Left colon (tissue), 2 donors: ENCODE measurements at places on chromosomes 3 and 15. TPM values are rescaled to one million over a fixed set of nuclear protein-coding genes. Genes with fewer than 3 reads are reported as not detected.
A peak's percentile ranks its signal among the peaks of the same experiment; 100 is the strongest.

The TRAIP gene
- 3.2 TPM for total RNA-seq

The ANKRD63 gene
- total RNA-seq = not detected

The B3GNT5 gene
- total RNA-seq = 80.3 TPM

The CXCR6 gene
- 1.1 TPM for total RNA-seq

The SCN10A gene
- not detected for total RNA-seq

The ERICH6 gene
- not detected for total RNA-seq

The SCG3 gene
- 1.2 TPM for total RNA-seq

The ZNF502 gene
- 3.1 TPM for total RNA-seq

The FOXL2NB gene
- total RNA-seq = not detected

The GRAMD1C gene
- total RNA-seq = 8.2 TPM

The LRRK1 gene
- total RNA-seq = 52.7 TPM

The FGF12 gene
- 0.21 TPM for total RNA-seq

The ISLR2 gene
- total RNA-seq = 0.52 TPM

The IQCF5 gene
- total RNA-seq = not detected

The KLHL40 gene
- not detected for total RNA-seq

The NEK4 gene
- 25.1 TPM for total RNA-seq

DNA sequence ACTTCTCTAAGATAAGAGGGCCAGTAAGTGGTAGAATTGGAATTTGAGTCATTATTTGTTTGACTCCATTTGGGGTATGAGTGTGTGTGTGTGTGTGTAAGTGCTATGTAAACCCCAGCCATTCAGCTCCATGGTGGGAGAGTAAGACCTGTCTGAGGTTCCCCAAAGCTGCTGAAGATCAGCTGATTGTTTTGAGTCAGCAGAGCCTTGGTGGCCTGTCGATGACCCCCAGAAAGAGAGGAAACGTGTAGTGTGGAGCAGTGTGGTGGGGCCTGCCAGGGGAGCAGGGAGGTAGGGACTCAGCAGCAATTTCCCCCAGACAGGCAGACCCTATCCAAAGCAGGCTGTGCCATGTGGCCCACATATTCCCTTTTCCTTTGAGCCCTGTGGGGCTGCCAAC lies 5.3 kb downstream of the DVL3 start:
- no peak for DNase-seq

GRCh38 chr3:178352326-178353005 lies 183.8 kb upstream of the KCNMB2 start:
- no peak for DNase-seq

DNA sequence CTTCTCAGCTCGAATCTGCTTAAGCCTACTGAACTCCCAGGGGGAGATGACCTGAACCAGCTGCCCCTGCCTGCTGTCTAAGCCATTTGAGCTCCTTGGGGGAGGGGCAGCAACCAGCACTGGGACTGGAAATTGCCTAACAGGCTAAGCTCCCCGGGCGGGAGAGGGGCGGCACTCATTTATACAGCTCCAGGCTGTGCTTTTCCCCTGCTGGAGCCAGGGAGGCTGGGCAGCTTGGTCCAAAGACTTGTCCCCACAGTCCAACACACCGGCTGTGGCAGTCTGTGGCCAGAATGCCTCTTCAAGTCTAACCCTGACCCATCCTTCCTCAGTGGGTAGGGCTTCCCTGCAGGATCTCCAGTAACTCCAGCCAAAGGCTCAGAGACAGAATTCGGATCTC lies 1241.5 kb downstream of the ROBO2 start:
- DNase-seq = no peak

DNA sequence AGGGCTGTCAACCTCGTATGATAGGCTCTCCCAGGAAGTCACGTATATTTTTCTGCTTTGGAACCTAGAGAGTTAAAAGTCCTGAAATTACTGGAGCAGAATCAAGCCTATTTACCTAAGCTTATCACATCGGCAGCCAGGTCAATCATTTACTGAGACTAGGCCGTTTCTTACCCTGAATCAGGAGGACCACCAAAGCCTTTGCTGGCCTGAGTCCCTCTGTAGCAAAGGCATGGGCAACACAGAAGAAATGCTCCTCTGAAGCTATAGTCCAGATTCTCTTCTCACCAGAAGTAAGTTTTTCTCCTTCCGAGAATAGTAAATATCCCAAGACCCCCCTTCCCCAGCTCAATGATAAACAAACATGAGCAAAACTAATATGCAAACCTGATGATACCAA lies 125.9 kb upstream of the PHLDB2 start:
- no peak for DNase-seq

- DNase-seq = no peak
Measured at GRCh38 chr15:81351651-81352050, 22.4 kb downstream of the TMC3 start.

- no peak for DNase-seq
Measured at GRCh38 chr15:60328852-60329443, 68.8 kb downstream of the ANXA2 start.

DNA sequence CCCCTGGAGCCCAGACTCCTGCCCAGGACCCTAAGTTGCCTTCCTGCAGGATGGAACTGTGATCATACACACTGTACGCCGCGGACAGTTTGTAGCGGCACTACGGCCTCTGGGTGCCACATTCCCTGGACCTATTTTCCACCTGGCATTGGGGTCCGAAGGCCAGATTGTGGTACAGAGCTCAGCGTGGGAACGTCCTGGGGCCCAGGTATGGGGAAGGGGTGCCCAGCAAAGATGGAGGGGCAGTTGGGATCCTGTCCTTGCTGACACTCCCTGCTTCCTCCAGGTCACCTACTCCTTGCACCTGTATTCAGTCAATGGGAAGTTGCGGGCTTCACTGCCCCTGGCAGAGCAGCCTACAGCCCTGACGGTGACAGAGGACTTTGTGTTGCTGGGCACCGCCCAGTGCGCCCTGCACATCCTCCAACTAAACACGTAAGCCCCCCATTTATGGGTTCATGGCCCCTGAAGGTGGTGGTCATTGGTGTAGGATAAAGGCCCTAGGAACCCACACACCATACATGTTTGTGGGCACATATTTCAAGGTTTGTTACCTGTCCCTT lies 28.8 kb downstream of the NBEAL2 start:
- DNase-seq = peak; percentile 5

GRCh38 chr3:58345457-58345856 lies 12.8 kb downstream of the PXK start:
- DNase-seq = no peak

GRCh38 chr3:117303443-117303842 lies 593.9 kb downstream of the TUSC7 start:
- DNase-seq = no peak

DNA sequence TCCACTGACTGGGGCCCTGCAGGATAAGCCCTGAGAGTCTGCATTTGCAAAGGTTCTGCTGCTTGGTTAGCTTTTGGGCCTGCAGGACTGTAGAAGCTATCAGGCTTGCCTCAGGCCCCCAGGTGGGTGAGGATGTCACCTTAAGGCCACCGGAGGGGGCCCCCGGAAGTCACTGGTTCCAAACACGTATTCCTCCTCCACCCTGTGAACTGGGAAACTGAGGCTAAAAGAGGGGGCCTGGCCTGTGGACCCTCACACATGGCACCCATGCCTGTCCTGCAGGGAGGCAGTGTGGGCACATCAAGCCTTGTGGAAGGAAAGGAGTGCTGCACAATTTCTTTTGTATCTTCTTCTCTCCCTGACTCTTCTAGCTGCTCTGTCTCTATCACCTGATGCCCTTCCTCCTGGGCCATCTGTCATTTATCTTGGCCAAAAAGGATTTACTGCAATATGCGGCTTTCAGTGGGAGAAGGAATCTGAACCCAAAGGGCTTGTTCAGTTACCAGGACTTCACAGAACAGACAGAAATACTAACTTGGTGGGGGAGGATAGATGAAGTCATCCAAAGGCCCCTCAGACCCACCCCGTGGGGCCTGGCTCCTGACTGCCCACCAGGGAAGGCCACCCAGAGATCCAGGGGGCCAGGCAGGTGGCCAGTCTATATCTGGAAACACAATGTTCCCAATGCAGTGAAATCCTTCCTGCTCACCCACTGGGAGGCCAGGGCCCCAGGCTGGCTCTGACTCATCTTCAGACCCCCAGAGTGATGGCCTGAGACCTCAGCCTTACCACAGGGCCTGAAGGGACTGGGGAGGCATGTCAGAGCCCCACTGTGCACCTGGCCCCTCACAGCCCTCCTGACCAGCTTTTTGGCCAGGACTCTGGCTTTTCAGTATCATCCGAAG lies 18.3 kb downstream of the UBAP1L start:
- no peak for DNase-seq

GRCh38 chr3:132079147-132079546 lies 44.3 kb upstream of the CPNE4 start:
- DNase-seq = no peak

- no peak for DNase-seq
Measured at GRCh38 chr3:8436661-8437287, 64.8 kb upstream of the LMCD1 start.

DNA sequence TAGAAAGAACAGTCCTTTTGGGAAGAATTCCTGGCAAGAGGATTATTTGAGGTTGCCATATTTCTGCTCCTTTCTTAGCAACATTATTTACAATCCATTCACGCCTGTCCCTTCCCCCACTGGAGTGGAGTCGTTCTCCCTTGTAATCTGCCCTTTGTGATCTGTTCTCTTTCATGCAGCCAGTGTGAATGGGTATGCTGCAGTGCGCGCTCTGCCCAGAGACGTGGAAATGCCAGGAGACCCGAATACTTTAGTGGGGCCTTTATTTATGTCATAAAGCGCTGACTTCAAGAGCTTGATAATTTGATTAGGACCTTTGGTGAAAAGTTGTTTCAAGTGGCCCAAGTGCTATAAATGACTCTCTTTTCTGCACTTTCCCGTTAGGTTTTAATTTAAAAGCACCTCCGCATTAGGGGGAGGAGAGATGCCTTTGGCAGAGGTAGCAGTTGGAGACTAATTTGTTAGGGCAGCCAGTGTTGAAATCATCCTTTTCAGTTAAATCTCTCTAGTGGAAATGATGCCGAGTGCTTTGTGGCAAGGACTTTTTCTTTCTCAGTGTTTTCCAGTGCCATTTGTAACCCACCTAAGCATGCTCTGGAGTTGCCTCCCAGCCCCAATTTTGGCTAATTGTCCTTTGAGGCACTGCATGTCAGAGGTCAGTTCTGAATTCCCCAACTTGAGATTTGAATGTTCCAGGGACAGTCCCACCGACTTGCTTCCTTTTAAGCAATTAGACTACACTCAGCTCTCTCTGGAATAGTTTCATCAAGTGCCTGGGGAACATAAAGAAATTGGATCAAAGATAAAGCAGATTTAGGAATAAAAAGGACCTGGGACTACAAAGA lies 52.4 kb downstream of the PSMD6 start:
- no peak for DNase-seq

DNA sequence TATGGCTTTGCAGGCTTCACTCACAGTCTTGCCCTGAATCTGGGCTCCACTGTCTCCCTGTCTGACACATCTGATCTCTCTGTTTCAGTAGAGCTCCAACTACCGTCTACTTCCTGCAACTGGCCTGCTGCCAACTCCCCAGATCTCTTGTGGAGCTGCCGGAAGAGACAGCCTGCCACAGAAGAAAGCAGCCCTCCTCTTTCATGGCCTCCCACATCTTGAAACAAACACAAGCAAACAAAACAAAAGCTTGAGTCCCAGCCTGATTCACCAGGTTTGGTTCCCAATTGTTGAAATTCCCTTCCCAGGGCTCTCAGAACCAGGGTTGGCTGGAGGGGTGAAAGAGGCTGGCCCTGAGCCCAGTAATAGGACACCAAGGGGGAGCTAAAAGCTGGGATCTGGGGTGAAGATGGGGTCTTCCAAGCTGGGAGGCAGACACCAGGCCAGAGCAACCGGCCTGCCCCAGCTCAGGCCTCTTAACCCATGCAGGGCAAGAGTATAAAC lies 55.3 kb upstream of the CA12 start:
- DNase-seq = peak; percentile 88

DNA sequence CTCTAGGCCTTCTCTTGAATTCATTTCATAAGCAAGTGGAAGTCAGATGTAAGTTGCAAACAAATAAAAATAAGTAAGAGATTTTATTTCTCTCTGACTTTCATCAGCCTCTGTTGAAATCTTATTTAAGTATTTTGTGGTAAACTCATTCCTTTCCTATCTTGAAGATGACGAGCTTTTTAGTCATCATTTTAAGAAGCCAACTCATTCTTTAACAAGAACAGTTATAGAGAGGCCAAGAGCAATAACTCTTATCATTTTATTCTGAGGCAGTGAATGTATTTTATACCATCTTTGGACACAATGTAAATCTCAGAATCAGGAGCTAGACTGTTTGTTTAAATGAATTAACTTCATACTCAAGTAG lies 147.5 kb upstream of the MBNL1 start:
- no peak for DNase-seq

DNA sequence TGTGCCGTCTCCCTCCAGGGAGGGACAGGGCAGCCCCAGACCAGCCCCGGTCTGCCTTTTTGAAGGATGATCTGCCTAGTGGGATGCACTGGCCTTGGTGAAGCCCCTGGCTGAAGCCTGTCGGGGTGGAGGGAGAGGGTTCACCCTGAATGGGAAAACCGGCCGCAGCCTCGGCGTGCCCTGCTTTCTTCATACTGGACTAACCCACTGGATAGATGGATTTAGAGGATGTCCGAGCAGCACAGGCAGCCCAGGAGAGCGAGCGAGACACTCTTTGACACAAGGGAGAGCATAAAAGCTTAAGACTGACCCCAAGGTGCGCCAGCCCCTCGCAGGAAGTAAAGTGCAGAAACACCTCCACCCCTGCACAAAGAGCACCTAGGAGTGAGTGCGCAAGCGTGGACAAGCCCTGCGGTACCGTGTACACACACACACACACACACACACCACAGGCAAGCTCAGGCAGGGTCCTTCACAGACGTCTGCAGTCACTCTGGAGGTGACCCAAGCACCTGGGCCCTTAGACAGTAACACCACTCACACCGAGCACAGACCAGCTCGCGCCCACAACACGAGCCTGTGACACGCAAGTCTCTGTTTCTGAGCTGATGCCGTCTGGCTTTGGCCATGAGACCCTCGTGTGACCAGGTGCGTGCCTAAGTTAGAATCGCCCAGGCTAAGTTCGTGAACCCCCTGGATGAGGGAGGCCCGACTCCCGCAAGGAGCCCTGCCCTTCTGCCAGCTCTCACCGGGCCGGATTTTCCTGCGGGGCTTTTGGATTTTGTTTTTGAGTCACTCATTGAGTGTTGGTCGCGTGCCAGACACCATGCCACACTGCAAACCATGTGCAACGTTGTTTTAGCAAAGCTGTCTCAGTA lies 11.3 kb downstream of the SEMA4B start:
- DNase-seq = no peak

- no peak for DNase-seq
Measured at GRCh38 chr15:81189583-81190283, 6.9 kb upstream of the IL16 start.

GRCh38 chr15:34043391-34043790 lies 4.4 kb upstream of the AVEN start:
- no peak for DNase-seq

GRCh38 chr3:10420745-10421475 lies 84.5 kb downstream of the ATP2B2 start:
- DNase-seq = no peak

- no peak for DNase-seq
Measured at GRCh38 chr3:141913150-141913811, 36.8 kb downstream of the ATP1B3 start.

- no peak for DNase-seq
Measured at GRCh38 chr3:27724459-27725197, 2.5 kb upstream of the EOMES start.

DNA sequence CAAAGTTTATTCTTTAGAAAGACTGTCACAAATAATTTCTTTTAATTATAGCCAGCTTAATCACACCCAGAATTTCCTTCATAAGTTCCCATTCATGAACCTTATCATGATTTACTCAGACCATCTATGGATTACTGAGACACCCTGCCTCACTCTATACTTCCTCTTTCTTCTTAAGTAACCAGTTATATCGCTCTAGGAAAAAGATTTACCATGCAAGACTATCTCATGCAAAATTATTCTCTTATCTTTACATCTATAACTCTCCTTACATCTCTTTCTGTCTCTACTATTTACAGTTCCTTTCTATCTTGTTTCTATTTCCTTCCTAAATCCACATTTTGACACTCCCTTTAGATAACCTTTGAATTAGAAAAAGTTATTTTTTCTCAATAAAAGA lies 316.8 kb downstream of the POLQ start:
- no peak for DNase-seq
